ENCODE measurements at places on chromosomes 13 and 19.
A peak's percentile ranks its signal among the peaks of the same experiment; 100 is the strongest.

- no peak for DNase-seq
These were observed 1077.1 kb downstream of the UQCRFS1 start for GRCh38 chr19:28135825-28136224.

GRCh38 chr19:46660008-46660517 is 919 bp downstream of the DACT3 start:
- DNase-seq, result no peak

- DNase-seq, result no peak
These were observed 69.1 kb downstream of the ATP7B start for GRCh38 chr13:51942189-51942588.

GRCh38 chr19:17529239-17530158 is 18.1 kb downstream of the PGLS start:
- no peak for DNase-seq

DNA sequence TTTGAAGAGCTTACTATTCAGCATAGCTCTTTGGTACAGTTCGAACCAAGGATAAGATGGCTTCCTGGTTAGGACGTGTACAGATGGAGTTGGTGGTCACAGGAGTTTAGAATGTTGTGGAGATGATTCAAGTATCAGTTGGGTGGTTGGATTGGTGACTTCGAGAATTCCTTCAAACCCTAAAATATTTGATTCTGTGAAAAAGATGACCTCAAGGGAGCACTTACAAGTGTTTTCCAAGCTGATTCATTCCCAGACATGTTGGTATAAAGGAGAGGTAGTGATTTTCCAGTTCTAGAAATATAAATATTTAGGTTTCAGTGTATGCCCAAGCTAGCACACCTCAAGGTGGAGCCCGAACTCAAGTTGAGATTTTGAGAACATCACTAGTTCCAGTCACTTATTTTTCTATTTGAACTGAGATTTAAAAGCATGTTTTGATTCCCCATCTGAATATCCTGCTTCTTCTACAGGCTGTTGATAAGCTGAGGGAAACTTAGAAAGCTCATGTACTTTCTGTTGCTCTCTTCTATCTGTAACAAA is 306.1 kb downstream of the DCT start:
- DNase-seq, result no peak

- DNase-seq, result no peak
These were observed 25.7 kb downstream of the SLC8A2 start for GRCh38 chr19:47445937-47446402.

GRCh38 chr13:46799139-46799538 is 2.2 kb upstream of the ESD start:
- DNase-seq, result no peak

GRCh38 chr19:10971107-10971726 is 10.4 kb downstream of the SMARCA4 start:
- DNase-seq, result no peak

DNA sequence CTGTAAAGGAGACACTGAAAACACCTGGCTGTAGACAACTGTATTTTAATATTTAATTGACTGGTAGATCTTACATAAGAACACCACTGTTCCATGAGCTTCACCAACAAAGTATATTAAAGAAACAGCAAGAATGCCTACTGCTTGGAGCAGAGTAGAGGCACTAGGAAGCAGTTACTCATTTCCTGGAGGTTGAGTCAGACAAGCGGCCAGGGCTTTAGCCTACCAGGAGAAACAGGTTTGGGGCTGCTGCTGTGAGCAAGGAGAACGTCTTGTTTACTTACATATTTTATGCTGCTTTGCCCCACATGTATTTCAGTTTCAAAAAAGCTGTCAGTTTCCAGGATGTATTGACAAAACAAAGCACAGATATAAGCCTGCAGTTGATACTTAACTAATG is 33.4 kb downstream of the ALG5 start:
- DNase-seq, result peak; percentile 56

- no peak for DNase-seq
These were observed 4.0 kb downstream of the ZNF223 start for GRCh38 chr19:44055870-44056269.

GRCh38 chr13:39768962-39769361 is 113.5 kb downstream of the COG6 start:
- no peak for DNase-seq

DNA sequence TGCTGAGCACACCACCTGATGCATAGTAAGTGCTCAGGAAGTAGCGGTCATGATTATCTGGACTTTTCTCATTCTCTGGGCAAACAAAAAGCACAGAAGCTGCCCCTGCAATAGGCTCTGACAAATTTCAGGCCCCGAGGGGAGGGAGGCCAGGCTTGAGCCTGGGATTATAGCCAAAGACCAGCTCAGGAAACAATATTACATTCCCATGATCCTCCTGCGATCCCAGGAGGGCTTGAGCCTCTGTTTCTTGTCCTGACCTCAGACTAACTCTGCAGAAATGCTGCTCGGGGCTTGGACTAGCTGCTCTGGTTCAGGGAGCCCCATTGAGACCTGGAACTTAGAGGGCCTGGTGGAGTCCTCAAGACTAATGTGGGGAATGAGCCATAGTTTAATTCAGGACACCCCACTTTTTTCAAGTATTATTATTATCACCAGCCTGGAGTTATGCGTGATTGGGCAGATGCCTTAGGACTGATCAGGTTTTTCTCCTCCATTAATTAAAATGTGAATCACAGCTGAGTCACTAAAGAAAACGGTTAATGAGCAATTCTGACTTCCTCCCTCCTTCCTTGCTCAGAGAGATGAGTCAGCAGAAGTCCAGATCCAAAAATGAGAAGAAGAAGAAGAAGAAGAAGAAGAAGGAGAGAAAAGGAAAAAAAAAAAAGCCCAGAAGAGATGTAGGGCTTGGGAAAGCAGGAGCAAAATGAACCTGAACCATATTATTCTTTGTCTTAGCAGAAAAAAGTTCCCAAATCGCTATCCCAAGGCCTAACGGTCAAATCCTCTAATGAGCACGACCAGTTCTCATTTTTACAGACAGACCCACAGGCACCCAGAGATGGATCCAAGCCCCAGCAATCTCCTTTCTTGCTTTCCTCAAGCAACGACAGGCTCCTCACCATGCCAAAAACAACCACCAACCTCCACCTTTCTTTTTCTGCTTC is 107.2 kb downstream of the CACNA1A start:
- DNase-seq, result no peak

DNA sequence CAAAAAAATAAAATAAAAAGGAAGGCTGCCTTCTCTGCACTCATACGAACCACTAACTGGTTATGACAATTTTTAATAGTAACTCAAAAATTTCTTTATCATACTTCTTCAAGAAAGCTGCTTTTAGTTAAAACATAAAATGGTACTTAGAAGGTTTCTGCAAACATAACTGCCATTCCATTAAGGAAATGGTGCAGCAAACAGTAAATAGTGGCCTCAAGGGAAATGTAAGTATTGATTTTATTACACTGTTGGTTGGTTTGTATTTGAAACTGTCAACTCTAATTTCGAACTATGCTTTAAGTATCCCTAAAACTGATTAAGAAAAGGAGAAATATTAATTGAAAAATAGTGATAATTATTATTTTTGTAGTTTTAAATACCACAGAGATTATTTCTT is 278.0 kb downstream of the DACH1 start:
- DNase-seq, result no peak

DNA sequence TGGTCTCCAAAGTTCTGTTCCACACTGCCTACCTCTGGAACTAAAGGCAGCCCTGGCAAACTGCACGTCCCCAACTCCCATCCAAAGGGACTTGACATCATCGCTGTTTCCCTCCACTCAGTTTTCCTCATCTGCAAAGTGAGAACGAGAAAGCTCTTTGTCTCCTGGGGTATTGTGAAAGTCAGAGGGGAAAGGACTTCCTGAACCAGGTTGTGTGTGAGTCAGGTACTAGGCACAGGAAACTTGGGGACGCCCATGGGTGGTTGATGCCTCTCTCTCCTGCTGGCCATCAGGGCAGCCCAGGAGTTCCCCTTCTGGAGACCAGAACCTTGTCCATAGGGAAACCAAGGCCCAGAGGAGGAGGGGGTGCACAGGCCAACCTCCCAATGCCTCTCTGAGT is 4.7 kb downstream of the CRLF1 start:
- DNase-seq, result no peak

GRCh38 chr13:77048681-77049080 is 21.7 kb upstream of the FBXL3 start:
- no peak for DNase-seq

DNA sequence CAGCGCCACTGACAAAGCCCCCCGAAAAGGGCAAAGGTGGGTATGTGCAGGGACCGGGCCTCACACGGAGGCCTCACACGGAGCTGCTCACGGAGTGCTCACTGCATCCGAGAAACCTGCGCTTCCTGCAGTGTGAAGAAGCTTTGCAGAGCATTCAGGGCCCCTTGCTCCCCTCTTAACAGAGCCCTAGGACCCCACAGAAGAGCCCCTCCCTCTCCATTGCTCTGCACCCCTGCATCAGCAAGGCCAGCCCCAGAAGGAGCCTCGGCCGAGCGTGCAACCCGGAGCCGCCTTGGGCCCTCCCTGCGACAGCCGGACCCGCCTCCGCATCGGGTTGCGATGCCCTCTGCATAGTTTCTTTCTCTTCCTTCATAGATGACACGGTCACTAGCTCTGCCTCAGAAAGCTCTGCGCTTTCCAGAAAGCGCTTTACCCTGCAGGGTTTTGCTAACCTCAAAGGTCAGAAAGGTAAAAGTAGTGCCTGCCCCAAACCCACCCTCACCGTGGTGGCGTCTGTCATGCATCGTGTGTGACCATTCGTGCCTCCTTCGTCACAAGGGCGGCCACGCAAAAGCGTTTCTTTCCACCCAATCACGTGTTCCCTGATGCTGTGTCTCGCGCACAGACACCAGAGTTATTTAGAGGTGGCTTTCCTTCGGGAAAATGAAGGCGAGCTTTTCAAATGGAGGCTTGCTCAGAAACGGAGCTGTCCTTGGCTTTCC is 15.7 kb upstream of the F7 start:
- DNase-seq, result no peak

DNA sequence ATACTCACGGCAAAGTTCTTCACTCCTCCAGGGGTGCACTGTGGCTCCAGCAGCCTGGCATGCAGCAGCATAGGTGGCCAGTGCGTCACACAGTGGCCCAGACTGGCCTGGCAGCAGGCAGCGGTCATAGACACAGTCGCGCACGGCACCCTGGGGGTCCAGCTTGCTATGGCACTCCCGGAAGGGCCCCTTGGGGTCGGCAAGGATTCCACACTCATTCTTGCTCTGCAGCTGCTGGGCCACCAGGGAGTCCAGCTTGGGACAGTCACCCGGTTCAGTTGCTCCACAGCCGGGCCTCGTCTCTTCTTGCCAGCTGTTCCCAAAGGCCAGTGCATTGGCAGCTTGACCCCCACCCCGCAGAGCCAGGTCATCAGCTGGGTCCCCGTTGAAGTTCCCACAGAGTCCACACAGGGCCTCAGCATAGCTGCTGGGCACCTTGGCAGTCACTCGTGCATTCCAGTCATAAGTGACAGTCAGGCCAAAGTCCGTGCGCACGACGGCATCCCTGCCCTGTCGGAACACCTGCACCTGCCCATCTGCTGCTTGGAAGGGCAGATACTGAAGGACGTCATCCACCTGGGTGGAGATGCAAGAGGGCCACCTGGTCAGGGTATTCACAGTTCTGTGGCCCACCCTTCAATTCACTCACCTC is 20.6 kb downstream of the FCGBP start:
- DNase-seq, result no peak

DNA sequence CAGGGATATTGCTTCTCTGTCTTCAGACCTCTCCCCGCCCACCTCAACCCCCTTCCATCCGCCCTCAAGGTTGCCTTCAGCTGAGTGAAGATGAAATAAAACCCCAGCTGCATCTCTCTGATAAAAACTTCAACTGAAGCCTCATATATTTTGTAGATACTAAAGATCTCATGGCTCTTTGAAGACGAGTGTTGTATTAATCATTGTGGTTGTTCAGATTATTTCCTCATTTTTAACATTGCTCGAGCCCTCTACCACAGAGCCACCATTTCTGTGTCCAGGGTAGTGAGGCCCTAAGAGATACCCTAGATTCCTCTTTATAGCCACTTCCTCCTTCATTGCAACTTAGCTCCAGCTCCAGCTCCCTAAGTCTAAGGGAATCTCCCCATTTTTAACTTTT is 312.8 kb upstream of the ZNF507 start:
- DNase-seq, result no peak

GRCh38 chr19:22427960-22428913 is 6.1 kb upstream of the ZNF98 start:
- peak; percentile 55 for DNase-seq

DNA sequence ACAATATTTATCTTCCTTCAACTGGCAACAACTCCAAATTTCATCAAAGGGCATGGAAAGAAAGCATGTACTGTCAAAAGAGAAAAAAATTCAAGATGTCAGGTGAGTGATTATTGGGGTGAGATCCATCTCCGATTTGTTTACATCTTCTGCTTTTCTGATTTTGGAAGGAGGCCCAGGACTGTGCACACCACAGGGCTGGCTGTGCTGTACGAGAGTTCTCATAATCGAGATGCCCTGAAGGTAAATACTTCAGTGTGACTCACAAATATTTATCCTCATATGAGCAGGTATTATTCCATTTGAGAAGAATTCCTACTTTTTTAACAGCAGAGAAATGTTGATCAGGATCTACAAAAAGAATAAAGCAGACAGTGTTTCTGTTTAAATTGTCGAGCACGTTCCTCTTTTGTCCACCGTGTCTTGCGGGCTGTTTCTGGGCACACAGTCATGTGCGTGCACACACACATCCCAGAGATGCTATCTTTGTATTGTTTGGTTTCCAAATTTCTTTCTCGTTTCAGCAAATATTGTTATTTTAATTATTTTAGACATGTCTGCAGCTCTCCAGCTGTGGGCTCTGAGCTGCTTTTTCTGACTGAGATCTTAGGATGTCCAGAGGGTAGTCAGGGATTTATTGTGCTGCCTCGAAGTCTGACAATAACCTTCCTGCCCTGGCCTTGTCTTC is 103.8 kb downstream of the KL start:
- peak; percentile 55 for DNase-seq

DNA sequence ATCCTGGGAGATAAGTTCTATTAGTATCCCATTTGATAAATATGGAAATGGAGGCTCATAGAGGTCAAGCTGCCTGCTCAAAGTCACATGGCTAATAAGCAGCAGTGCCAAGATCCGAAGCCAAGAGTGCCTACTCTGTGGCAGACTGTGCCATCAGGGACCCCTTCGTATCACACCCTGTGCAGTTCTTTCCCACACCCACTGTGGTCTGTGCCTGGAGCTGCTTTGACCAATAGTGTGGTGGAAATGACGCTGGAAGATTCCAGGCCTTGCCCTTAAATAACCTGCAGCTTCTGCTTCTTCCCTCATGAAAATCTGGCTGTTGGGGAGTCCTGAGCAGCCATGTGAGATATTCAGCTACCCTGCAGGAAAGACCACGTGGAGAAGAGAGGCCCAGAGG is 10.1 kb downstream of the OPA3 start:
- DNase-seq, result no peak

All from trophoblast cell (in vitro differentiated cells and primary cell).